ENCODE measurements at places on chromosomes 7 and 10. TPM values are rescaled to one million over a fixed set of nuclear protein-coding genes. Genes with fewer than 3 reads are reported as not detected.
A peak's percentile ranks its signal among the peaks of the same experiment; 100 is the strongest.

Gene PNLIPRP1
- total RNA-seq, result not detected

GRCh38 chr7:7978860-7979259 lies 10.3 kb downstream of the GLCCI1 start:
- H3K36me3 ChIP-seq, result no peaks in the 10 kb centered on the region
- H3K4me1 ChIP-seq, result peaks cover 26% of the 10 kb centered on the region
- no peaks in the 10 kb centered on the region for H3K27me3 ChIP-seq
- DNase-seq, result no peak

DNA sequence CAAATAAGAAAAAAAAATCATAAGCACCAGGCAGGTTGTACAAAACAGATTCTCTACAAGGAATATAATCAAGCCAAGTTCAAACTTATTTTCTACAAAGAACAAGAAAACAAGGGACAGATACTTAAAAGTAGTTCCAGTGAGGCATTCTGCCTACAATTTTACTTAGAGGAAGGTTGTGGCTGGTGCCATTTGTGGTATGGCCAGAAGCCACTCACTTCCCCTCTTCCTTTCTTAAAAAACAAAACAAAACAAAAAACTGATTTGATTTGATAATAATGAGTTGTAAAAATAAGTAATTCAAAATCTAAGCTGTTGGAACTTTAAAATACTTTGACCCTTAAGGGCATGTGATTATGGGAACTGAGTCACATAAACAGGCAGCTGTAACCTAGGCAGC lies 420.6 kb downstream of the CALN1 start:
- H3K27ac ChIP-seq, result no peak overlapping the region
- H3K4me3 ChIP-seq, result no peak overlapping the region
- no peaks in the 10 kb centered on the region for H3K4me1 ChIP-seq
- peaks cover 3% of the 10 kb centered on the region for H3K27me3 ChIP-seq
- H3K36me3 ChIP-seq, result no peaks in the 10 kb centered on the region

- peak overlapping the region; percentile 78 for H3K27ac ChIP-seq
- H3K27me3 ChIP-seq, result no peaks in the 10 kb centered on the region
Measured at GRCh38 chr10:69334302-69335062, 56.2 kb downstream of the HK1 start.

Gene ZNF503
- 0.11 TPM for total RNA-seq

Gene OPN4
- not detected for total RNA-seq

DNA sequence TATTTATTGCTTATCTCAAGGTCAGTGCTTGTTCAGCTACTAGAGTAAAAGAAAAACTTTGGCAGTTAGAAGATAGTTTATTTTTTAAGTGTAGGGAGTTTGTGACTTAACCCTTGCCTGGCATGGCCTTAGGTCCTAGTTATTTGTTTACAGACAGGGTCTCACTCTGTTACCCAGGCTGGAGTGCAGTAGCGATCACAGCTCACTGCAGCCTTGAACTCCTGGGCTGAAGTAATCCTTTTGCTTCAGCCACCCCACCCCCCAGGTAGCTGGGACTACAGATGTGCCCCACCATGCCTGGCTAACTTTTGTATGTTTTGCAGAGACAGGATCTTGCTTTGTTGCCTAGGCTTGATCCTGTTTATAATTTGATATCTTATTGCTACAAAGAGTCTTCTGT lies 4.2 kb downstream of the ANLN start:
- DNase-seq, result no peak
- no peak overlapping the region for H3K27ac ChIP-seq
- H3K27me3 ChIP-seq, result peaks cover 3% of the 10 kb centered on the region
- no peak overlapping the region for H3K4me3 ChIP-seq

Gene TRIL
- not detected for total RNA-seq

Gene STEAP1
- total RNA-seq, result not detected

Gene SPDYE11
- total RNA-seq, result not detected

- no peak for DNase-seq
- no peak overlapping the region for H3K4me3 ChIP-seq
- peak overlapping the region; percentile 29 for H3K27ac ChIP-seq
Measured at GRCh38 chr7:89549768-89550167, 604.5 kb upstream of the STEAP1 start.

- no peak overlapping the region for H3K4me3 ChIP-seq
- H3K27me3 ChIP-seq, result no peaks in the 10 kb centered on the region
- no peak overlapping the region for H3K27ac ChIP-seq
- peaks cover 5% of the 10 kb centered on the region for H3K36me3 ChIP-seq
- H3K4me1 ChIP-seq, result peaks cover 34% of the 10 kb centered on the region
Measured at GRCh38 chr7:98166668-98166970, 44.6 kb upstream of the BHLHA15 start.
